ENCODE measurements at places on chromosomes 7 and 10.

GRCh38 chr10:126198681-126199080 is 189.6 kb downstream of the ADAM12 start:
- no peak for DNase-seq

DNA sequence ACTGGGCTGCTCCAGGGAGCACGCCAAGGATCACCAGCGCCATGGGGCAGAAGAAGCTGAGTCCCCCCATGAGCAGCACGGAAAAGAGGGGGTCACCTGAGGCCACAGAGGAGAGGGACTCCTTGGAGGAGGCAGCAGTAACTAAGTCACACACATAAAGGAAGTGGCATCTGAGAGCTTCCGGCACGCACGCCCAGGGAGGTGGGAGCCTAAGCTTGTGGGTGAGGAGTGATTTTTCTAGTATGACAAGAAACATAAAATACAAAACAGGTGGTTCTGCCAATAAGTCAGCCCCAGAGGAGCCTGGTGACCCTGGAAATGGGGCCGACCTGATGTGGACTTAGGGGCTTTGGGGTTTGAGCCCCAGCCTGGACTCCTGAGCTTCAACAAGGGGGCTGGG is 60.8 kb downstream of the CARD11 start:
- DNase-seq = no peak

GRCh38 chr10:5663692-5664427 is 2.5 kb downstream of the ASB13 start:
- no peak for DNase-seq

DNA sequence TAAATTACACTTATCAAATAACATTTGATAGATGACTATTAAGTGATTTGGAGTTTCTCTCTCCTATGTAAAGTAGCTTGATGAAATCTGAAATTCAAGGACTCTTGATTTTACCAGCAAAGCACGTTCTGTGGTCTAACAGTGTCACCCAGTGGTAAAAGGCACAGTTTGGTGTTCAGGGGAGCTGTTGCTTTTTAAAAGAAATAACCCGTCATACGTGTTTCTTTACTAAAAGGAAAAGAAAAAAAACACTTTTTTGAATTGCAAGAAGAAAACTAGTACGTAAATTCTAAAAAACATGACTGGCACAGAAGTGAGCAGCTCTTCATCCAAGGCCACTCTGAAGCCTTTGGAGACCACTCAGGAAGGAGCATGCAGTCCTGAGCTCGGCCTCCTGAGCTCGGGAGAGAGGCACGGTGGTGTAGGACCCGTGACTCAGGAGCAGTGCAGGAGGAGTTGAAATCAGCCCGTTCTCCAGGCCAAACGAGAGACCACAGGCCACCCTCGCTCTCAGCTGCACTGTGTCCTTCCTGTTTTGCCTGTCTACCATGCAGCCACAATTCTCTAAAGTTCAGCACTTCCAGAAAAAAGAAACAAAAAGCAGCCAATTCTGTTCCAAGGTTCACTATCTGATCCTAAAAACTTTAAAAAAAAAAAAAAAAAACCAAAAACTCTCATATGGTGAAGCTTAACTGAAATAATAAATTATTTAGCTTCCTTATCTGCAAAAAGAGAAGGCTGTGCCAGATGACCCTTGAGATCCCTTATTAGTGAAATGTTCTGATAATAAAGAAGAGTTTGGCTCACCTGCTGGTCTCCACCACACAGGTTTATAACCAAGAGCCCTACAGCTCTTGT is 212.6 kb upstream of the FRMD4A start:
- peak; percentile 72 for DNase-seq

GRCh38 chr10:59435707-59436106 is 73.4 kb upstream of the FAM13C start:
- no peak for DNase-seq

GRCh38 chr10:43012578-43012977 is 64.3 kb upstream of the RET start:
- no peak for DNase-seq

DNA sequence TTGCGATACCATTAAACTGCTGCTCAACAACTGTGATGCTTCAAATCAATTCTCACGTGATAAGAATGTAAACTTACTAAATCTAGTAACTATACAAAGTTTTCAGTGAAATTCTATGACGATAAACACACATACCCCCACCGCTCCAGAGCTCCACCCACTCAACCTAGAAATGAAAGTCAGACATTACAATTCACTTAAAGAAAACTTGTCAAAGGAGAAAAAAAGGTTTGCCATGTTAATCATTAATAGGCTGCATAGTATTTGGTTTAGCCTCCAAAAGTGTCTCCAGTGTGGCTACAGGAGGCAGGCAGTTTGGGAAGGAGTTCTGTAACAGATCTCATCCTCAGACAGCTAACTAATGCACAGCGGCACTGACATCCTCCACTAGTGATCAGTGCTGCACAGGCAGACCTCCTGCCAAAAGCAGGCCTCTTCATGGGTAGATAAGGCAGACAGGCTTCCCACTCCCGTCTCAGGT is 3.1 kb downstream of the HERPUD2 start:
- no peak for DNase-seq

DNA sequence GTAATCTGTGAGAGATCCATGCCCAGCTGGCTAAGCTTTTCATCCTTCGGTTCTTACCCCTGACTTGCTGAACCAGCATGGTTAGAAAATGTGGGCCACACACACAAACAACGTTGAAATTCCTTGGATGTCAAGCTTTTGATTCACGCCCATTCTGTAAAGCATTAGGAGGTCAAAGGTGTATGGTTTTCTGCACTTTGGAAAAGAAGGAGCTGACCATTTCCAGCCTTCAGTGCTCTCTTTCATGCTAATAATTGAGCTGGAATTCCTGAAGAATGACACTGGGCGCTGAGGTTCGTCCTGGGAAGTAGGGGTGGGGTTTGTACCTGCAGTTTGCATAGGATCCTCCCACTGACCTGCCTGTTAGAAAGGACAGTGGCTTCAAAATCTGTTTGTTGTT is 23.1 kb downstream of the KLF6 start:
- no peak for DNase-seq

DNA sequence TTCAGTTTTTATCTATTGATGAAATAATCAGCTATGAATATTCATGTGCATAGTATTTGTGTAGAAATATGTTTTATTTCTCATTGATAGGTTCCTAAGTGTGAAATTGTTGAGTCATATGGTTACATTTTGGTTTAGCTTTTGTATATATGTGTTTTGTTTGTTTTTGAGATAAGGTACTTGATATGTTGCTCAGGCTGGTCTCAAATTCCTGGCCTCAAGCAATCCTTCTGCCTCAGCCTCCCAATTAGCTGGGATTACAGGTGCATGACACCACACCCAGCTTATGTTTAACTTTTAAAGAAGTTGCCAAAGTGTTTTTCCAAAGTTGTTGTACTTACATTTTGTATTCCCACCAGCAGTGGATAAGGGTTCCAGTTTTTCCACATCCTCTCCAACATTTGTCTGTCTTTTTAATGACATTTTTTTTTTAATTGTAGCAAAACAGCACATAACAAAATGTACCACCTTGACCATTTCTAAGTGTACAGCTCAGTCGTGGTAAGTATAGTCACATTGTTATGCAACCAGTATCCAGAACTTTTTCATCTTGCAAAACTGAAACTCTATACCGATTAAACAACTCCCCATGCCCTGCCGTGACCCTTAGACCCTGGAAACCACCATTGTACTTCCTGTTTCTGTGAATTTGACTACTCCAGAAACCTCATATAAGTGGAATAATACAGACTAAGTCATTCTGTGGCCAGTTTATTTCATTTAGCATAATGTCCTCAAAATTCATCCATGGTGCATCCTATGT is 12.6 kb upstream of the UBE2D1 start:
- peak; percentile 96 for DNase-seq

- DNase-seq = no peak
Observed at GRCh38 chr10:19946791-19947190, 130.6 kb downstream of the PLXDC2 start.

DNA sequence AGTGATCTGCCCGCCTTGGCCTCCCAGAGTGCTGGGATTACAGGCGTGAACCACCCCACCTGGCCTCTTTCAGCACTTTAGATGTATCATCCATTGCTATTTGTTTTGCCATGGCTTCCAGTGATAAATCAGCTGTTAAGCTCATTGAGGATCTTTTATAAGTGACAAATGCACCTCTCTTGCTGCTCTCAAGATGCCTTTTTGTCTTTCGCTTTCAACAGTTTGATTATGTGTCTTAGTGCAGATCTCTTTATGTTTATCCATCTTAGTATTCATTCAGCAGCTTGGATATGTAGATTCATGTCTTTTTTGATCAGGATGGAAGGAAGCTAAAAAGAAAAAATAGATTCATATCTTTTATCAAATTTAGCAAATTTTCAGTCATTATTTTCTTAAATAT is 105.6 kb downstream of the MAPK8 start:
- DNase-seq = no peak

DNA sequence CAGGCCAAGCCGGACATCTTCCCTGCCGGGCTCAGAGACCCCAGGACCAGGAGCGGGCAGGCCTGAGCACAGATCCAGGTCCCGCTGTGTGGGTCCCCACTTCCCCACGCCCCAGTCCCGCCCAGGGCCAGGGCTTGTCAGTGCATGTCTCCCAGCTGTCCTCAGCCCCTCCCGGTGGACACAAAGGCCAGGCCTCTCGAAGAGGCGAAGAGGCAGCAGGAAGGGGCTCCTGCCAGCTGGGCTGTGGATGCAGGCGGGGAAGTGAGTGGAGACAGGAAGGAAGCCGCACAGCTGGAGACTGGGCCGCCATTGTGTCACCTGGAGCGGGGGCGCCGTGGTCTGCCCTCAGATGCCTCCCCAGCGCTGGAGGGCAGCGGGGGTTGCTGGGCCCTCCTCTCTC is 4.8 kb downstream of the GRIFIN start:
- DNase-seq = no peak

DNA sequence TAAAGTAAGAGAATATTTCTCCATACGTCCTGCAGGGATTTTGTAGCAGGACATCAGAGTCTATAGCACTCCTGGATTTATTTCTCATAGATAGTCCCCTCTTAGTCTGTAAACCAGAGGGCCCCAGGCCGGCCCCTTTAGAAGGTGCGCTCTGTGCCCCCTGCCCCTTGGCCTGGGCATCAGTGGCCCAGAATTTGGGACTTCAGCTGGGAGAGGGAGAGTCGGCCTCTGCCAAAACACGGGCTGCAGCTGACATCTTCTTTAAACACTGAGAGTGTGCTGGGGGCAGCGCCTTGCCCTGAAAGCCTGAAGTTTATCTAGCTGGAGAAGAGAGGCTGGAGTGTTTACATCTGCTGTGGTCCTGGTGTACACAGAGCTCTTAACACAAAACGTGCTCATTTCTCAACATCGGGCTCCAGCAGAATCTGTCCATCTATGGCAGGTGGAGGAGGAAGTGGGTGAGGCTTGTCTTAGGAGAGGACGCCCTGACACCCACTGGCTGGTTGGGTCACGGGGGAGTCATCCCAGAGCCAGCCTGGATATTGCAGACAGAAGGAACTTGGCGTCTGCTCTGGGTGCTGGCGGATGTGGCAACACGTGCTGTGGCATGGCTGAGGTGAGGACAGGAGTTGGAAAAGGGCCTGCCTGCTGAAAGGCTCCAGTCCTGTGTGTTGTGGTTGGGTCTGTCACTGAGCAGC is 5.0 kb upstream of the TACR2 start:
- DNase-seq = peak; percentile 70

DNA sequence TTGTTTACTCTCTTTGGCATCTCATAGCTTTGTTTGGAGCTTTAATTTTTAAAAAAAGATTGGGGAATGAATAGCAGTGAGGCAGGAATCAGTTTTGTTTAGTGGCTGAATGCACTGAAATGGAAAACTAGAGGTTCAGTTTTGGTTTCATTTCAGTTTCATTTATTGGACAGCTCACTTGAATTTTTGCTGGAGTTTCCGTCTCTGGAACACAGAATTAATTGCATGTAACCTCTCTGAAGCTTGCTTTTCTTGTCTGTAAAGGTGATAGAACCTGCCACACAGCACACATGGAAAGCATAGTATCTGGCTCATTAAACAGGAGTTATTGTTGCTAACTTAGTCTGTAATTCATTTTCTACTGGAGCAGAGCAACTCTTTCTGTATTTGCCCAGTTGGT is 7.1 kb downstream of the GRM8 start:
- DNase-seq = no peak

DNA sequence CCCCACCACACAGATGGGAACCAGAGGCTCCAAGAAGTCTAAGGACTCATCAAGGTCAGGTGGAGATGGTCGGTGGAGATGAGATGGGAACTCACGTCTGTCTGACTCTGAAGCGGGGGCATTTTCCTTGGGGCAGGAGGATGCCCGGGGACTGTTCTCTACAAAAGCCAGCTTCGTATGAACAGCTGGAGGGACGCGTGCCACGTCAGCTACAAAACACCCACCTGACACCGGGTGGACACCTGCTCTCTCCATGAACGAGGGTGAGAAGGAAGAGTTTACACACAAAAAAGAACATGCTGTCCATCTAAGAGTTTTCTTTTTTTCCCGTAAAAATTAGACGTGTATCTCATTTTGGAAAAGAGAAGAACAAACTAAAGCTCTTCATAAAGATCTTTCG is 47.7 kb downstream of the C10orf143 start:
- no peak for DNase-seq

DNA sequence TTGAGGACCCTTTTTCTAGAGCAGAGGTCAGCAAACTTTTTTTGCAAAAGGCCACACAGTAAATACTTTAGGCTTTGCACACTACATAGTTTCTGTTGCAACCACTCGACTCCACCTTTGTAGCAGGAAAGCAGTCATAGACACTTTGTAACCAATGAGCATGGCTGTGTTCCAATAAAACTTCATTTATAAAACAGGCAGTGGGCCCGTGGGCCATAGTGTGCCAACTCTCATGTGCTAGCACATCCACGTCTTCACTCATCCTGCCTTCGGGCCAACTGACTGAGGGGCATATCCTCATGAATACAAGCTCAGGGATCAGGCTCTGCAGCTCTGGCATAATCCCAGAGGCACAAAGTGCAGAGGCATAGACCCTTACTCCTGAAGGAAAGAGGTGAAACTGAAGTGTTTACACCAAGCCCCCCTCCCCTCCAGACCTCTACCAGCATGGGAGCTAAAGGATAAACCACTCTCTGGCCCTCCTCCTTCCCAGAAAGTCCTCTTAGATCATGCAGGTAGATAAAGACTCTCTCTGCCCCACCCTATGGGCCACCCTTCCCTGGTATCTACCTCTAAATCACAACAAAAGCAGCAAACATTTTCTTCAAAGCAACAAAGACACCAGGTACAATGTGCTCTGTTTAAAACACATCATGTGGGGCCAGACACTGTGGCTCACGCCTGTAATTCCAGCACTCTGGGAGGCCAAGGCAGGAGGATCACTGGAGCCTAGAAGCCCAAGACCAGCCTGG is 71.0 kb downstream of the DLG5 start:
- DNase-seq = no peak

DNA sequence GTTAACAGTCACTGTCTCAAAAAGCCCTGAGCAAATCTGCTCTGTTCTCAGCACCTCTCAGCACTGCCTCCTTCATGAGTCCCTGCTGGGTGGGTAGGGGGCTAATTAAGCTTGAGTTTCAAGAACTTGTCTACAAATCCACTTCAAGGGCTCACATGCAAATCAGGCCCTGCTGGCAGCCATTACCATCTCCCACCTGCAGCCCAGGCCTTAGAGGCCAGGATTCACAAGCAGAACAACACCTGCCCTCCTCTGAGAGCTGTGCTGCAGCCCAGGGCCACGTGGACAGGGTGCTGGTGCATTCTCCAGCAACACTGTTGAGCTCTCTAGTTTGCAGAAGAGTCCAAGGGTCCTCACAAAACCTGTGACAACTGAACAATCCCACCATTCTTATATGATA is 119.2 kb downstream of the DPP6 start:
- no peak for DNase-seq

- DNase-seq = no peak
Observed at GRCh38 chr7:47232751-47233412, 349.0 kb downstream of the TNS3 start.

GRCh38 chr10:66786709-66787108 is 139.1 kb upstream of the LRRTM3 start:
- DNase-seq = no peak

- peak; percentile 17 for DNase-seq
Observed at GRCh38 chr7:81869670-81870069, 99.8 kb upstream of the HGF start.

All from GF-D8 (cell line).